Activated CD4-positive, alpha-beta T cell treated with anti-CD3 and anti-CD28 coated beads, Interleukin-2, amount 10 ng/mL, durations not matched to agents 24 days and 14 days (primary cell): ENCODE measurements at places on chromosomes 5 and 9. TPM values are rescaled to one million over a fixed set of nuclear protein-coding genes. Genes with fewer than 3 reads are reported as not detected.

DNA sequence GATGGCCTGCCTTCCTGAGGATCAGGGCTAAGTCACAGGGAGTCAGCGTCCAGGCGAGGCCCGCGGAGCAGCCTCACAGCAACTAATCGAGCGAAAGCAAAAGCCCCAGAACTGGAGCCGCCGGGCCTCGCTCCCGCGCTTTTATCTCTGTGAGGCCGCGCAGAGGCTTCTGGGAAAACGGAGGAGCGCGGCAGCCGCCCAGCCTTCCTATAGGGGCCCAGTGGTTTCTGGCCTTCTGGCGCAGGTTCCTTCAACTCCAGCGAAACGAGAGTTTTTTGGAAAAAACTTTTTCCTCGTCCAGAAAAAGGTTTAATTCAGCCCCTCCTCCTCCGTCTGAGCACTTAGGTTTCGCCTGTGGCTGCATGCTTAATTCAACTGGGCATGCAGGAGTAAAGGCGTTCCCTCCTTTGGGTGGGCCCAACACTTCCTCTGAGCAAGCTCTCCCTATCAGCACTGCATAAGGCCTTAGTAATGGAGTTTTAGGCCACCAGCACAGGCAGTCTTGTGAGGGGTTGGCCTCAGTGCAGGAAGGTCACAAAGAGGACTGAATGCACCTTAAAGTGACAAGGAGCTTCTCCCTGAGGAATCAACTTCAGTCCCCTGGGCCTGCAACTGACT is at the start of gene MEIKIN:
TSS of gene MEIKIN (minus strand) at position 113 of the 618 bp plus-strand sequence. CDS start 158 bp downstream, outside the sequence.
- no peak for DNase-seq

GRCh38 chr9:71924576-71924975 is 13.1 kb downstream of the C9orf85 start:
- no peak for DNase-seq

GRCh38 chr5:75672616-75673015 is 44.6 kb downstream of the POC5 start:
- no peak for DNase-seq

- DNase-seq = no peak
Measured at GRCh38 chr9:79028101-79028500, 543.7 kb upstream of the TLE4 start.

PCDHGA6 gene
- 0.31 and 0.54 TPM in 2 replicates for total RNA-seq

OR1J2 gene
- not detected in 2 replicates for total RNA-seq

C6 gene
- total RNA-seq = not detected in 2 replicates

DAPK1 gene
- total RNA-seq = 2.2 and 3.6 TPM in 2 replicates

FBP1 gene
- not detected in 2 replicates for total RNA-seq
